ENCODE measurements at places on chromosomes 6 and 20.

DNA sequence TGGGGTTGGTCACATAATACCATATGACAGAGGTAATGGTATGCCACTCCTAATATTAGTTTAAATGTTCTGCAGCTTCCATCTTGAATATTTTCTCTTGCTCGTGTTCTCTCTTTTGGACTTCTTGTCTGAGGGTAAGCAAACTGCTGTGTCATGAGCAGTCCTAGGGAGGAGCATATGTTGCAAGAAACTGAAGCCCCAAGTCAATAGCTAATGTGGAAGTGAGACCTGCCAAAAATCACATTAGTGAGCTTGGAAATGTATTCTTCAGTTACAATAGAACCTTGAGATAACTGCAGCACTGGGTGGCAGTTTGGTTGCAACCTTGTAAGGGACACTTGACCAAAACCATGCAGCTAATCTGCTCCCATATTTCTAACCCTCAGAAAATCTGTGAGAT lies 178.2 kb upstream of the IMPG1 start:
- DNase-seq = no peak

DNA sequence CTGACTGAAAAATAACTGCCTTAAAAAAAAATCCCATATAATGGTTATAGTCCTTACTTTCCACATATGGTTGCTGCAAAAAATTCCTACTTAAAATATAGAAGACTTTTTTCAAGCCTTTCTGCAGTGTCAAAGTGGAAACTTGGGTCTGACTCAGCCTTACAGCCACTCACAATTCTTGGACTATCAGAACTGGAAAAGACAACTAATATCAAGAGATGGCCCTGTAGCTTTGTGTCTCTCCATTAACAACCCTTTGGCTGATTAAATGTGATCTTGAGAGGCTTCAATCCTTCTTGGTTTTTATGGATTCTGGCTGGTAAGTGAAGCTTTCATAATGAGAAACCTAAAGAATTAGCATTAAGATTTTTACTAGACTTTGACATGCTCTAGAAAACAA lies 307.8 kb downstream of the RNGTT start:
- no peak for DNase-seq

- no peak for DNase-seq
These were observed 456.9 kb upstream of the ID4 start for GRCh38 chr6:19380293-19380692.

- DNase-seq = peak; percentile 76
These were observed 1.1 kb downstream of the GJA10 start for GRCh38 chr6:89895276-89895874.

DNA sequence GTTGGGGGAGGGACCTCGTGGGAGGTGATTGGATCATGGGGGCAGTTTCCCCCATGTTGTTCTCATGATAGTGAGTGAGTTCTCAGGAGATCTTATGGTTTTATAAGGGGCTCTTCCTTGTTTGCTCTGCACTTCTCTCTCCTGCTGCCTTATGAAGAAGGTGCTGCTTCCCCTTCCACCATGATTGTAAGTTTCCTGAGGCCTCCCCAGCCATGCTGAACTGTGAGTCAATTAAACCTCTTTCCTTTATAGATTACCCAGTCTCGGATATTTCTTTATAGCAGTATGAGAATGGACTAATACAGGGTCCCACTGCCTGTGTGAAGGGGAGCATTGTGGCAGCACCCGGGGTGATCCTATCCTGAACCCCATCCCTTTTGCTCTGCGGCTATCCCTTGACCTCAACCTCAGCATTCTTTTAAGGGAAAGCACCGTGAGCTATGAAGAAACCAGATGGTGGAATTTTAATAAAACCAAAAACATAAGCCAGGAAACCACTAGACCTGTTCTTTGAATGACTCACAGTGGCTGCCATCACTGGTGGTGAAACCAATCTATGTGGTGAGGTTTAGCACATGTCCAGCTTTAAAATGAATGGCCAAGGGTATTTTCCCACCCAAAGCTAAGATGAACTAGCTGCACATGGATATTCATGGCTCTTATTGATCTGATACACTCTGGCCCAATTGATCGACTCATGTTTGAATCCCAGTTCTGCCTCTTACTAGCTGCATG lies 62.2 kb downstream of the ZDHHC14 start:
- DNase-seq = no peak

GRCh38 chr6:151389618-151390275 lies 1.6 kb downstream of the ZBTB2 start:
- DNase-seq = peak; percentile 76

DNA sequence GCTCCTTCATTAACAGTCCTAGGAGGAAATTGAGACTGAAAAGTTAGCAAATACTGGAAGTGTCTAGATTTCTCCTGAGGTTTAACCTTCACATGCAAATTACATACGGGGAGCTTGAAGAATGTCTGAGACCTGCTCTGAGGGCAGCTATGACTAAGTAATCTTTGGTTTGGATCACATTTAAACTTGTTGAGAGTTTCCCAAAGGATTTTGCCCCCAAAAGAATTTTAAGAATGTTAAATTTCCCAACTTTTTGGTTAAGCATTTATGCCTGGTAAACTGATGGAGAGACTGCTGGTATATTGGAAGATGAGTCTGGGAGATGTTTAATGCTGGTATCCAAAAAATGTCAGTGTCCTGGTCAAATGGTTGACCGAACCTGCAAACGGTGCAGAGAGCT lies 97.0 kb downstream of the RREB1 start:
- no peak for DNase-seq

- DNase-seq = no peak
These were observed 93.4 kb upstream of the BTN3A2 start for GRCh38 chr6:26271668-26272024.

- DNase-seq = no peak
These were observed 14.5 kb downstream of the L3MBTL3 start for GRCh38 chr6:130032758-130033340.

DNA sequence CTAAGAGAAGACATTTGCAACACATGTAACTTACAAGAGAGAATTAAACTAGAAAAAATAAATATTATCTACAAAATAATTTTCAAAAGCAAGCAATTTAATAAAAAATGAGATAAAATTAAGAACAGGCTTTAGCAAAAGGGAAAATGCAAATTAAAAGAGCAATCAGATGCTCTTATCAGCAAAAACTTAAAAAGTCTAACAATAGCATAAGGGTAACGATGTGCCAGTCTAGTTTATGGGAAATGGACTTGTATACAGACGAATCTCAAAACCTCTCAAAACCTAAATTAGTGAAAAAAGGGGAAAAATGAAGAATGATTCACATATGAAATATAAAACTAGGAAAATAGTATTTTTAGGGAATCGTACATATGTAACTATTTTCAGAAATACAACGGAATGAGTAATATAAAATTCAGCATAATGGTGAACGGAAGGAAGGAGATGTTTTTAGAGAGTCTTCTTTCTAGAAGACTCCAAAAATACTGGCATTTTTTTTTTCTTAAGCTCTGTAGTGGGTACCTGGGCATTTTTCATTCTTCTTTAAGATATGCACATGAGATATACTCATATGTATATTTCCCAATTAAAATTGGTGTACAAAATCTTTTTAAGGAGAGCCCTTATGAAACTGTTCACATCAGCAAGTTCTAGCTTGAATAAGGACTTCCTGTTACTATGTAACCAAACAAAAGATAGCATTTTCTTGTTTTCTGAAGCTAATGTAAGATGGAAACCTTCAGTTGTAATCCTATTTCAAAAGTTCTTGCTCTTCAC lies 927 bp upstream of the MANEA start:
- DNase-seq = no peak

DNA sequence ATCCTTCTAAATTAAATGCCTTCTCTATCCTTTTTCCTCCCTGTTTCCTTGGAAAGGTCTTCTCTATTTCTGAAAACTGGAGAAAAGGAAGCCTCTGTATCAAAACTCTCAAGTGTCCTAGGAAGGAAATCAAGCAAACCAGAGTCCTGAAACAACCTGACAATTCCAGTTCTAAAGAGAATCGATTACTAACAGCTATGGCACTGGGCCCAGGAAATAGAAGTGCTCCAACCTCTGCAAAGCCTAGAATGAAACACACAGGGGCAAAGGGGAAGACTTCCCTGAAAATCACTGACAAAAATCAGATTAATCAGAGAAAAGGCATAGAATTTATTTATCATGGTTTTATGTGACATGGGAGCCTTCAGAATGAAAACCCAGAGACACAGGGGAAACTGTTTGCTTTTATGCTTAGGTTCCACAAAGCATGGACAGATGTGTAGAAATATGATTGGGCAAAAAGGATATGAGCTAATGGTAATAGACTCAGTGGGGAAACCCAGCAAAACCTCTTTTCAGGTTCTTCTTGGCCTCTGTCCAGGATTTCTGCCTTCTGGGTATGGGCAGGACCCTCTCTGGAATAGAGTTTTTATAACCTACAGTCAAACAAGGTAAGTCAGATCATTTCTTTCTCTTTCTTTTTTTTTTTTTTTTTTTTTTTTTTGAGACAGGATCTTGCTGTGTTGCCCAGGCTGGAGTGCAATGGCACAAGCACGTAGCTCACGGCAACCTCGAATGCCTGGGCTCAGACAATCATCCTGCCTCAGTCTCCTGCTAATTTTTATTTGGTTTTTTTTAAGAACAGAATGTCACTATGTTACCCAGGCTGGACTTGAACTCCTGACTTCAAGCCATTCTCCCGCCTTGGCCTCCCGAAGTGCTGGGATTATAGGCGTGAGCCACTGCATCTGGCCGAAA lies 91.7 kb downstream of the CD24 start:
- no peak for DNase-seq

DNA sequence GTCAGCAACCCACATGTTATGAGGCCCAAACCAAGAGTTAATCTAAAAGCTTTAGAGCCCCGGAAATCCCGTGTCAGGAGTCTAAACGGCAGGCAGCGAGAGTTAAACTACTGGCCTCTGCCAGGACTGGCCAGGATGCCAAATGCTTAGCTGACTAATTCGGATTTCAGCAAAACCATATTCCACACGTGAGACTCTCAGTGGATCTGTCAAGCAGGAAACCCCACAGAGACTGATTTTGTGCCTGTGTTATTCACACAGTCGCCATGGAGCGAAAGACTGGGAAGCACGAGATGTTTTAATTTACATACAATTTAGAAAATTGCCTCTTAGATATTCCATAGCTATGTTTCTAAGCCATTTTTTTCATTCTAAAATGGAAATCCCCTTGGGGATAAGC lies 152.9 kb downstream of the RNASET2 start:
- DNase-seq = no peak

GRCh38 chr6:144131248-144131709 lies 19.0 kb upstream of the STX11 start:
- no peak for DNase-seq

DNA sequence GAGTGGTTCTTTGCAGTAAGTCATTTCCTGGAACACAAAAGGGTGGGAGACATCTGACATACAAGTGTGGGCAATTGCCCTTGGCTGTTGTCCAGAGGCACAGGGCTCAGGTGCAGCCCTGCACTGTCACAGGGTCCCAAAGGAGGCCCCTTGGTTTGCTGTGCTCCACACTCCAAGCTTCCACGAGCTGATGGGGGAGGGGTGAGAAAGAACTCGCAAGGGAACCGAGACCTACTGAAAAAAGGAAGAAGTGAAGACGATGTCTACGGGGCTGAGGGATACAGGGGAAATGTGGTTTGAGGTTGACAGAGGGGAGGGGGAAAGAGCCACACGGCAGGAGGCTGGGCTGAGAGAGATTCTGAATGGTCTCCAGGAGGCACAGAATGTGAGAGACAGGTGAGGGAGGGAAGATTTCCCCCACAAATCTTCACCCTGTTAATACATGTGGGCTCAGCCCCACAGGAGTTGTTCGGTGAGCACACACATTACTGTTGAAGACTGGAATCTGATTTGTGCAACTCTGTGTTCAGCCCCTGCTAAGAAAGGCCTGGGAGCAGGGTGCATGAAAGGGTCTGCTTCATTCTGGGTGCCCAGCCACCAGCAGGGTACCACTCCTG lies 123.4 kb downstream of the LY86 start:
- peak; percentile 54 for DNase-seq

DNA sequence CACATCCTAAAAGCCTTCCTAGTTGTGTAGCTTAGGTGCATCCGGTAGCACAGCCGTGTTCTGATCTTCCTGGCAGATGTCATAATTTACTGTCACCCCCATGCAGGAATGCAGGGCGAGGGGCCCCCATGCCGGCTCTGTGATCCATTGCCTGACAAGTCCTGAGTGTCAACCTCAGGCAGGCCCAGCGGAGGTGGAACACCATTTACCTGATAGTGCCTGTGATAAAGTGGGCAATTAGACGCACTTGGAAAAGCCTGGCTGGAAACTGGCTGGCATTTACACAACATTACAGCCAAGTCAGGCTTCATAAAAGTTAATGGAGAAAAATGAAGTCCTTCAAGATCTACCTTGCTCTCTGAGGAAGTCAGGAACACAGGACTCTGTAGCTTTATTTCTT lies 521.4 kb upstream of the JAG1 start:
- DNase-seq = no peak

DNA sequence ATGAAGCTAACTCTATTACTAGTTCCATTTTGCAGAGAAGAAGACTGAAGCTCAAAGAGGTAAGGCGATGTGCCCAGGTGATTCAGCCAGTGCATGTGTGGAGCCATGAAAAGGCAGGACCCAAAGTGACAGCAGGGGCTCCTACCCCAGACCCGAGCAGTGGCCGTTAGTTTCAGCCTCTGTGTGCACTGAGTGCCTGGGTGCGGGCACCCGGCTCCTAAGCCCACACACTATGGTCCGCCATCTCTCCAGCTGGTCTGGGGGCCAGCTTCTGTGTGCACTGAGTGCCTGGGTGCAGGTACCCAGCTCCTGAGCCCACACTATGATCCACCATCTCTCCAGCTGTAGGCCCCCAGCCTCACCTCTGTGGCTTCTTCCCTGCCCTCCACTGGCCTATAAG lies 123.5 kb upstream of the CST7 start:
- no peak for DNase-seq
